Heart left ventricle (tissue), 16 donors: ENCODE measurements at places on chromosomes 16 and 17. TPM values are rescaled to one million over a fixed set of nuclear protein-coding genes. Genes with fewer than 3 reads are reported as not detected.

NRN1L gene
- polyA plus RNA-seq: 1.7 TPM

POLDIP2 gene
- 97.8 TPM for polyA plus RNA-seq

TMEM235 gene
- polyA plus RNA-seq: not detected

CCDC144A gene
- polyA plus RNA-seq: 1.2 TPM

ITGAD gene
- polyA plus RNA-seq: not detected

CHD9NB gene
- polyA plus RNA-seq: 0.21 TPM

CRHR1 gene
- not detected for polyA plus RNA-seq

TBC1D3G gene
- polyA plus RNA-seq: 3.2 TPM

INO80E gene
- polyA plus RNA-seq: 60.9 TPM

LPO gene
- not detected for polyA plus RNA-seq

BCL6B gene
- polyA plus RNA-seq: 10.3 TPM

C17orf78 gene
- polyA plus RNA-seq: not detected

NPIPB6 gene
- polyA plus RNA-seq: 0.42 TPM

CNTD1 gene
- polyA plus RNA-seq: 0.38 TPM

RFFL gene
- polyA plus RNA-seq: 7.1 TPM

SSTR5 gene
- polyA plus RNA-seq: 1.3 TPM

BRICD5 gene
- 3.8 TPM for polyA plus RNA-seq

SKA2 gene
- 44.9 TPM for polyA plus RNA-seq

PPP1R27 gene
- not detected for polyA plus RNA-seq

ETV4 gene
- polyA plus RNA-seq: 0.46 TPM

ARHGAP23 gene
- polyA plus RNA-seq: 73.1 TPM

COX10 gene
- polyA plus RNA-seq: 48.6 TPM

TBC1D3L gene
- polyA plus RNA-seq: 1.6 TPM

TSC2 gene
- polyA plus RNA-seq: 33.3 TPM

KRT20 gene
- not detected for polyA plus RNA-seq

KCNG4 gene
- not detected for polyA plus RNA-seq

AATK gene
- polyA plus RNA-seq: 3.9 TPM
